IMR-90 (cell line): ENCODE measurements at places on chromosomes 12 and 14. TPM values are rescaled to one million over a fixed set of nuclear protein-coding genes. Genes with fewer than 3 reads are reported as not detected.

GRCh38 chr14:93870377-93870776, 56.8 kb upstream of the FAM181A start:
- DNase-seq, result no peak

GRCh38 chr12:32102234-32102633, 4.4 kb upstream of the BICD1 start:
- DNase-seq, result no peak

DNA sequence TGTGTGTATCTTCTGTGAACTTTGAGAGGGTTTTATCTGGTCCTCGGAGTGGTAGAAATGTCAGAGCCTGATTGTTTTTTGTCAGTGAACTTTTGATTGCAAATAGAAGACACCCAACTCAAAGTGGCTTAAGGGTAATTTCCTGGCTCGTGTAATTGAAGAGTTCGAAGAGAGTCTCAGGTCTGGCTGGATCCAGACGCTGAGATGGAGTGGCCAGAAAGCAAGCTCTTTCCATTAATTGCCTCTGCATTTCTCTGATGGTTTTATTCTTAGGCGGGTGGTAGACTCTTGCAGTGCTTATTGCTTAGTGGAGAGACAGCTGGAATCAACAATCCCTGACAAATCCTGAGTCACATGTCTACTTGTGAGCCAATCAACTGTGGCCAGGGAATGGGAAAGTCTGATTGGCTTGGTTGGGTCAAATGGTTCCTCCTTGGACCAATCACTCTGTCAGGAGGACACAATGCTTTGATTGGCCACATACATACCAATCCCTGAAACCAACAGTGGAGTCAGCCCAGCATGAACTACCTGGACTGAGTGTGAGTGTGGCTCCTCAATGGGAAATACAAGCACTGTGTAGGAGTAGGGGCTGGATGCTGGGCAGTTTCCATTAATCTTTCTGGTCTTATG, 330.5 kb downstream of the AACS start:
- no peak for DNase-seq

RERG gene
- not detected in 2 replicates for polyA plus RNA-seq

- no peak for DNase-seq
Observed at GRCh38 chr12:90048918-90049317, 340.3 kb upstream of the ATP2B1 start.

GRCh38 chr12:95262808-95263207, 45.2 kb downstream of the VEZT start:
- peak; percentile 14 for DNase-seq

DNA sequence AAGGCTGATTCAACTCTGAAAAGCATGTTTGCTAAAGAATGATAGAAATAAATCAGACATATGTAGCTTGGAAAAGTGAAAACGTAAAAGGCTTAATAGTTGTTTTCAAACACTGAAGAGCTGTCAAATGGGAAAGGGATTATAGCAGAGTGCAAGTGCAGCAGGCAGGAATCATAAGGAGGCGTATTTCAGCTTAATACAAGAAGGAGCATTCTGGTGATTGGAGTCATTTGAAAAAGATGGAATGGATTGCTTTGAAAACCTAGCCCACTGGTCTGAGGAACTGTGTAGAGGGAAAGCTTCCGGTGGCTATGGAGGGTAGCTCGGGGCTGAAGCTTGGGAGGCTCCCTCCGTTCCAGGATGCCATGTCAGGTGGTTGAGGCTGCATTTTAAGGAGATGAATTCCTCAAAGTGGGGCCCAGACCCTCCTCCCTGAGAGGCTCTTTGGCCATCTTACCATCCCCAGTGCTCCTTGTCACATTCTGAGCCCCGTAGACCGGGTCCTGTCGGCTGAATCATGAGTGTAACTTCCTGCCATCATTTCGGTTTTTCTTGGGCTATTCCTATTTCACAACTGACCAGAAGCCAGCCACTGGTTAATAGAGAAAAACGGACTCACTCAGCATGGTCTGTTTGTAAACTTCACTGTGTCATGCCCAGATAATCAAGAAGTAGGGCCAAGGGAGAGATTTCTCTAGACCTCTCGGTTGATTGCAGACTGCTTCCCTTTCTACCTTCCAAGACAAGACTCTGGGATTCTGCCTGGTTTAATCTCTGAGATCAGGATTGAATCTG, 6.5 kb downstream of the WNT5B start:
- no peak for DNase-seq

- DNase-seq, result peak; percentile 65
Observed at GRCh38 chr12:52278575-52279421, 4.4 kb downstream of the KRT86 start.

HOXC10 gene
- polyA plus RNA-seq, result 0.15 TPM in 1 of 2 replicates, not detected in the other

SERPINA5 gene
- polyA plus RNA-seq, result not detected in 2 replicates

- DNase-seq, result no peak
Observed at GRCh38 chr14:87995500-87996290, 2.7 kb upstream of the GALC start.

GRCh38 chr14:51954657-51955056, 34.7 kb upstream of the RTRAF start:
- no peak for DNase-seq

- no peak for DNase-seq
Observed at GRCh38 chr14:74089251-74090020, 4.7 kb downstream of the LIN52 start.

C12orf50 gene
- polyA plus RNA-seq, result not detected in 2 replicates

DNA sequence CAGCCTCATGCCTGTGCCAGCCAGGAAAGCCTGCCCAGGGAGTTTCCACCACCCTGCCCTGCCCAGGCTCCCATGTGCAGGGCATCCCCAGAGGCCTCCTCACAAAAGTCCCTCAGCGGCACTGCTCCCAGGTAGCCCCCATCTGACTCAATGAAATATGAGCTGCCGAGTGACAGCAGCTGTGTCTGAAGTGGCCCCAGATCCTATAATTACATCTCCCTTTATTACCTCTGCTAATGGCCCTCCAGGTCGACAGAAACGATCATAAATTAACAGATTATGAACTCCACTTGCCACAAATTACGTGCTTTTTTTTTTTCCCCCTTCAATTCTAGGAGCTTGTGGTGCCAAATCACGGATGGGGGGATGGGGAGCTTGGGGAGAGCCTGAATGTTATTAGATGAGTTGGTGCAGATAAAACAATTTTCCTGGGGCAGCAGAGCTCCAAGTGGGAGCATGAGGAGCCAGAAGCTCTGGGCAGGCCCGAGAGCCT, 110.4 kb downstream of the ESRRB start:
- no peak for DNase-seq

- DNase-seq, result peak; percentile 65
Observed at GRCh38 chr12:46891306-46891705, 65.5 kb upstream of the SLC38A4 start.

DNA sequence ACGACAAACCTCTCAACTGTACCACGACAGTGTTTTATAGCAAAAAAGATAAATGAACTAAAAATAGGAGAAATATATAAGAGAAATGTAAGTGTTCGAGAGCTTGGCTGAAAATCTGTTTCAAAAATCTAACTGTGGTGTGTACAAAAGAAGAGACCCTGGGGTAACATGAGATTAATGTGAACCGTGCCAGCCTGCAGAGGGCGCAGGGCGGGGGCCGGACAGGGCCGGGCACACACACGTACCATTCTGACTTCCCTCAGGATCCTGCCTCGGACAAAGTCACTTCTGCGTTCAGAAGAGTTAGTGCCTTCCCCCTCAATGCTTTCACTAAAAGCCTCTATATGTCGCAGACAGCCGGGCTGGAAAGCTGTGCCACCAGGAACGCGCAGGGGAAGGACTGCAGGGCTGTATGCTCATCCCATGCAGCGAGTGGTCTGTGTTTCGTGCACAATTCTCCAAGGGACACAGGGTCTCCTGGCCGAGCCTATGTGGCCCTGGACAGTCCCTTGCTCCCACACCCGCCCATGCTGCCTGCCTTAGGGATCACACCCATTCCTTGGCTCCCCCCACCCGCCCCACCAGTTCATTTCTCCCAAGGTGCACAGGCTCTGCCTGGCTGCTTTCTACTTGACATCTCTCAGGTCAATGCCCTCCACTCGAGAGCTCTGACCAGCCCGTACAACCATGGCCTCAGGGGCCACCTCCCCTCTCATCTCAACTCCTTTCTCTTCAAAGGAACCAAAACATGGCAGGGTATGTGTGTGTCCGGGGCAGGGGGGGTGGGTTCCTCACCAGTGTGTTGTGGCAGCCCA, 8.5 kb downstream of the CDCA4 start:
- no peak for DNase-seq

KRT78 gene
- not detected in 2 replicates for polyA plus RNA-seq

GRCh38 chr14:78451319-78451695, 281.1 kb downstream of the NRXN3 start:
- no peak for DNase-seq

ACACB gene
- 1.3 and 2.1 TPM in 2 replicates for polyA plus RNA-seq

NOXRED1 gene
- 0.06 and 0.14 TPM in 2 replicates for polyA plus RNA-seq

- DNase-seq, result peak; percentile 74
Observed at GRCh38 chr12:96195845-96196451, 1.8 kb downstream of the ELK3 start.

DNA sequence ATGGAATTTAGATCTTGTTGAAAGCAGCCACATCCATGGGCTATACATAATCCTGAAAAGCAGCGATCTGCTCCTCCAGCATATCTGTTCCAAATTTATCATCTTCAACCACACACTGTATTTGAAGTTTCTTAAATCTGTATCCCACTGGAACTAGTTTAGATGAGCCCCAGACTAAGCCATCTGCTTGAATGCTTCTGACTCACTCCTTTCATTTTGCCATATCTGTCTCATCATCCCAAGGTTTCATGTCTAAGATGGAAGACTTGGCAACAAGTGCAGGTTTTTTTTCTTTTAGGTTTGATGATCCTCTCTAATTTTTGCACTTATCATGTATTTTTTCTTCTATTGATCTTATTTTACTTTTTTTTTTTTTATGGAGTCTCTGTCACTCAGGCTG, 54.4 kb upstream of the TMEM263 start:
- peak; percentile 55 for DNase-seq

TAS2R7 gene
- polyA plus RNA-seq, result not detected in 2 replicates

- DNase-seq, result no peak
Observed at GRCh38 chr14:90742729-90743128, 73.5 kb downstream of the TTC7B start.
